ENCODE measurements at places on chromosomes 6 and 20.

GRCh38 chr20:19866070-19866469, 108.0 kb downstream of the RIN2 start:
- no peak for DNase-seq

DNA sequence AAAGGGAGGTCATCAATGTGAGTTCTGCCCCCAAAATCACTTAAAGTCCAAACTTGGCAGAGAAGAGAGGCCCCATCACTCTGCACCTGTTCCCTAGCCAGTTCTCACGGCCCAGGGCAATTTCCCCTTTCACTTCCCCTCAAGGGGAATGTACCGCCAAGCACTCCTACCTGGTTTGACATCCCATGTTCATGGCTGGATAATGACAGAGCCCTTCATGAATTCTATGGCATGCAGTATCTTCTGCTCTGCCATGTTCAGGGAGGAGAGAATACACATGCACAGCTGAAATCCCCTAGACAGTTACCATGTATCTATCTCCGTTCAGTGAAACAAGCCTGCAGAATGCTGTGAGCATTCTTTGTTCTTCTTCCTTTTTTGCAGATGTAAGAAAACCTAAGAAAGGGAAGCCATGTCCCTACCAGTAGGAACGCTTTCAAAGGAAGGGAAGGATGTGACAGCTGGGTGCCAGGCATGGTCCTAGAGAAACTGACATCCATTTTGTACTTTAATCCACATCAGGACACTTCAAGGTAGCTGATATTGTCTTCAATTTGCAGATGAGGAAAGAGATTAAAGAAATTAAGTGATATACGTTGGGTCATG, 79.8 kb upstream of the ARID1B start:
- no peak for DNase-seq

DNA sequence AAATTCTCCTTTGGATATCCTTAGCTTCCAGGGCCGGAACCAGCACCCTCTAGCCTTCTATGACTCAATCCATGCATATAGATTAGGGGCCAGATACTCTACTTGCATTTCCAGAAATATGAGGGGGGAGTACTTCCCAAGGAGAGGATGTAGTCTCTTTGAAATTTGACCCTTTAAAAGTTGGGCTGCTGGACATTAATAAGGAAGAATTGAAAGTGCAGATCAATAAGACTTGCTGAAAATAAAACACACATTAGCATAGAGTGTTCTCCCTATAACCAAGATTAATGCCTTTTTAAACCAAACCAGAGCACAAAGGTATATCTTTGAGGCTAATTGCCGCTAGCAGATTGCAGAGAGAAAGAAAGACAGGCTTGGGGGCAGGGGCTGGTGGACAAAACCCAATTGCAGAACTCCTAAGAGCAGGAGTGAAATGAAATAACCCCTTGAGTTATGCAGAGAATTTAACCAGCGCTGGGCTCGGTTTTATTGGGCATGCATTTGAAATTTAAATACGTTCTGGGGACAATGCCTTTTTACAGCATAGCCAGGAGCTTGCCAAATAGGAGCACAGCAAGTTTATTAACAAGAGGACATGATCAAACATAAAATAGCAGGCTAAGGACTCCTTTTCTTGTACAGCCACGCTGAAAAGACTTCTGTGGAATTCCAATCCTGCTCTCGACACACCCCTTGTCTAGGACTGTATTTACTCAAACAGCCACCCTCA, 108.2 kb upstream of the SALL4 start:
- DNase-seq: peak; percentile 27

DNA sequence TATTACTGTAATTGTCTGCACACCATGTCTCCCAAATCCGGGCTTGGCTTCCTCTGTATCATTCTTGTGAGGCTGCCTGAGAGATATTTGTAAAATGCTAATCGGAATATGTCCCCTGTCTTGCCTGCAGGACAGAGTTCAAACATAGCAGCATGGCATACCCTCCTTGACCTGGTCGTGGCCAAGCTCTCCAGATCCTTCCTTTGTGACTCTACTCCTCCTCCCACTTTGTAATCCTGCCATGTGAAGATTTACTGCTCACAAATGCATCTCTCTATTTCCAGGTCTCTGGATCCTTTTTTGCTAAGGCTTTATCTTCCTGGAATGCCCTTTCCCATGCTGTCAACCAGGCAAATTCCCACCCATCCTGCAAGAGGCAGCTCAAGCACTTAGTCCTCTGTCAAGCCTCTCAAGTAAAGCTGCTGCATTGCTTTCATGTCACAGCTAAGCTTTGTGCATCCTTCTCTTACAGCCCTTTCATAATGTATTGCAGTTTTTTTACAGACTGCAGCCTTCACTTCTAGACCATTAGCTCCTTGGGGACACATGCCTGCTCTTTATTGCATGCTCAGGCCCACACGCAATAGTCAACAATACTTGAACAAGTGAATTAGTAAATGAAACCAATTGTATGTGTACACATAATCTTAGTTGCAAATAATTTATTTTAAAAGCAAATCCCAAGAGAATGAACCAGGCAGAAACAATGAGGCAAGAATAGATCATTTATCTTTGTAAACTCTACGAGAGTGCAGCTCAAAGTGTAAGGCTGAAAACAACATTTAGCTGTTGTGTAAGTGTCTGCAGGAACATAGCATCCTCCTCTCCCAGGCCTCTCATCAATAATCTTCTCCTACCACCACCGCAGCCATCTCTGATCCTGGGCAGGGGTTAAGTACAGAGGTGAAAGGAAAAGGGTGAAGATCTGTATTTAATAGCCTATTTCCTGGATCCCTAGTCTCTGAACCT, 45.8 kb downstream of the HIVEP2 start:
- DNase-seq: no peak

GRCh38 chr6:35624341-35625070, 64.2 kb downstream of the FKBP5 start:
- DNase-seq: peak; percentile 34

GRCh38 chr6:155949256-155949655, 493.6 kb upstream of the NOX3 start:
- DNase-seq: no peak

- no peak for DNase-seq
Observed at GRCh38 chr6:133170602-133171001, 70.6 kb upstream of the EYA4 start.

GRCh38 chr6:140202964-140203515, 828.6 kb upstream of the CITED2 start:
- DNase-seq: no peak

GRCh38 chr20:16287776-16288175, 285.5 kb downstream of the KIF16B start:
- no peak for DNase-seq

GRCh38 chr6:47722194-47722593, 23.8 kb downstream of the ADGRF4 start:
- DNase-seq: no peak

DNA sequence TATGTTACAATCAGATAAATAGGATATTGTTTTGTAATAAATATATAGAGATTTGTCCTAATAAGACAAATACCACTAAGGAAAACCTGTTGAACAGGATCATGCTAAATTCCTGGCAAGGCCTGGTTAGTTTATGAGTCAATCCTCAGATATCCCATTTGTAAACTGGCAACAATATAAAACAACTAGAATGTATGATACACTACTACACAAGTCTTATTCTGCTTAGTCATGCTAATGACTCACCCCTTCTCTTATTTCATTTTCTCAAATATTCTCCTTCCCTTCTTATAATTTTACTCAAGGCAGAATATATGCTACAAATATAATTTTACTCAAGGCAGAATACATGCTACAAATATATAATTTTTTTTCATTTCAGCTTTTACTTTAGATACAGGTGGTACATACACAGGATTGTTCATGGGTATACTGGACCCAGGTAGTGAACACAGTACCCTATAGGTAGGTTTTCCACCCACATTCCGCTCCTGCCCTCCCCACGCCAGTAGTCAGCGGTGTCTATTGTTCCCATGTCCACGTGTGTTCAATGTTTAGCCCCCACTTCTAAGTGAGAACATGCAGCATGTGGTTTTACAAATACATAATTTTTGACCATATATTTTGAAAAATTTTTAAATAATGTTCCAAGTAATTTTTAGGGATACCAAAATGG, 6.3 kb downstream of the OSER1 start:
- peak; percentile 91 for DNase-seq

GRCh38 chr20:18722371-18722770, 91.2 kb upstream of the SCP2D1 start:
- peak; percentile 9 for DNase-seq

GRCh38 chr20:16283978-16284377, 289.3 kb downstream of the KIF16B start:
- DNase-seq: no peak

DNA sequence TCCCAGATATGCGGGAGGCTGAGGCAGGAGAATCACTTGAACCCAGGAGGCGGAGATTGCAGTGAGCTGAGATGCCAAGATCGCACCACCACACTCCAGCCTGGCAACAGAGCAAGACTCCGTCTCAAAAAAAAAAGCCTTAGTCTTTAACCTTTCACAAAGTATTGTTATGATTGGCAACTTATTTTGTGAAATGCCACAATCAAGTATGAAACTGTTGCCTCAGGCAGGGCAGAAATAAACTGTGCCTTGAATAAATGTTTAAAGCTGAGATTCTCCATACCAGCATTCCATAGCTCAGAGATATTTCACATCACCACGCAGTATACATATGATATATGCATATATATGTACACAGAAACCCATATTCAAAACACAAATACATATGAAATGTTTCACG, 120.1 kb upstream of the CCDC28A start:
- DNase-seq: no peak

- DNase-seq: peak; percentile 77
Observed at GRCh38 chr6:152378169-152378568, 259.0 kb downstream of the SYNE1 start.

DNA sequence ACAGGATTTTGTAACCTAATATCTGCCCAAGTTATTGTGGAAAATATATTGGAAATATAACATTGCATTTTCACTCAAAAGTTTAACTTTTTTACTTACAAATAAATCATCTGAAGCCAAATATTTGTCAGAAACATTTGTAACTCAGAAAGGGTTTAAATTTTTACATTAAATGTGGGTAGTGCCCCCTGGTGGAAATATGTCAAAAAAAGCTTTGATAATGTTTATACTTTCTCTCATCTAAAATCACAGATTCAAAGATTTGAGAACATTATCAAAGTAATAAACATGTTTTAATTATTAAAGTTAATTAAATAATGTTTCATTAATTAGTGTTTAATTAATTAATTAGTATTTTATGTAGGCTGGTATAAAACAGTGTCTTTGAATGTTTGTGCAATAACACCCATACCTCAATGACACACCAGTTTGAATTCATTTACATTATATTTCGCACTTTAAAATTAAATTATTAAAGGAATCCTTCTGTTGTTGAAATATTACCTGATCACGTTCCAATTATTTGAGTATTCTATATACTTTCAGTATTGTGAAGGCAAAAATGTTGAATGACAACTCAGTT, 320.1 kb upstream of the FKBP1C start:
- peak; percentile 16 for DNase-seq

DNA sequence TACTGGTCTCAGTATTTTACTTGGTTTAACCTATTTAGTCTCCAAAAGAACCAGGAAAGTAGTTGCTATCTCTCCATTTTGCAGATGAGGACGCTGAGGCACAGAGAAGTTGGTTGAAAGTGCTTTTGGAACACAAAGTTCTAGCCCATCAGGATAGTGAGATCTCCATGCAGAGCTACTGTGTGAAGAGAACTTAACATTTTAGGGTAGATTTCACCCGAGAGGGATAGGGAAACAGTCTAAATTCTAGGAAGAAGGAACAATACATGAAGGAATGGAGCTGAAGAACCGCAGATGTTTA, 65.1 kb downstream of the PHACTR2 start:
- DNase-seq: no peak
